Stimulated activated CD4-positive, alpha-beta T cell treated with anti-CD3 and anti-CD28 coated beads, Interleukin-1b, Interleukin-23, amount 100 ng/mL, for 1 hour (primary cell): ENCODE measurements at places on chromosomes 3 and 15.

DNA sequence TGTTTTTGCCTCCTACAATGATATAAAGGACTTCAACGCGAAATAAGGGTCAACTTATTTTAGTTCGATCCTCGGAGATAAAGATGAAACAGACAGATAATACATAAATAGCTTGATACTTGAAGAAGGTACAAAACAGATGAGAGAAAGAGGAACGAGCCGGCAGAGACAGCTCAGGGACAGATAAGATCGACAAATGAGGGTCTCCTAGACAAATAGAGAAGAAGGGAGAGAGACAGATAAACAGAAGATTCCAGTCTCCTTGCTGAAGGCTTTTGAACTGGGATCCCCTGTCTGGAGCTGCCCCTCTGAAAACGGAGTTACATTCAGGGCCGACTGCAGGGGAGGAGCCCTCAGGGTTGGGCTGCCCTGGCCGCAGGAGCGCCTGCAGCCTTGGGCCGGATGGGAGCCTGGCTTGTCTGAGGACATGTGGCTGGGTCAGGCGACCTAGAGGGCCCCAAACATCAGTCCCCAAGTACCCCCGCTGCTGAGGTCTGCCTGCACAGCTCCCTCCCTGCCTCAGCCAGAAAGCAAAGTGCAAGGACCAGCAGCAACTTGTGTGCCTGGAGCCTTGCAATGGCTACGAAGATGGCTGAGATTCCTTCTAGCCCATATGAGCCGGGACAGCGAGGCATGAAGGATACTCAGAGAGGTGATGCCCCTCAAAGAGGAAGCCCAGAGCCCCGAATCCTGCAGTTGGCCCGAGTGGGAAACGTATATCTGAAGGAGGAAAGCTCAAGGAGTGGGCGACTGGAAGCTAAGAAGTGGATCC, 926 bp upstream of the SKOR1 start:
- DNase-seq = no peak

DNA sequence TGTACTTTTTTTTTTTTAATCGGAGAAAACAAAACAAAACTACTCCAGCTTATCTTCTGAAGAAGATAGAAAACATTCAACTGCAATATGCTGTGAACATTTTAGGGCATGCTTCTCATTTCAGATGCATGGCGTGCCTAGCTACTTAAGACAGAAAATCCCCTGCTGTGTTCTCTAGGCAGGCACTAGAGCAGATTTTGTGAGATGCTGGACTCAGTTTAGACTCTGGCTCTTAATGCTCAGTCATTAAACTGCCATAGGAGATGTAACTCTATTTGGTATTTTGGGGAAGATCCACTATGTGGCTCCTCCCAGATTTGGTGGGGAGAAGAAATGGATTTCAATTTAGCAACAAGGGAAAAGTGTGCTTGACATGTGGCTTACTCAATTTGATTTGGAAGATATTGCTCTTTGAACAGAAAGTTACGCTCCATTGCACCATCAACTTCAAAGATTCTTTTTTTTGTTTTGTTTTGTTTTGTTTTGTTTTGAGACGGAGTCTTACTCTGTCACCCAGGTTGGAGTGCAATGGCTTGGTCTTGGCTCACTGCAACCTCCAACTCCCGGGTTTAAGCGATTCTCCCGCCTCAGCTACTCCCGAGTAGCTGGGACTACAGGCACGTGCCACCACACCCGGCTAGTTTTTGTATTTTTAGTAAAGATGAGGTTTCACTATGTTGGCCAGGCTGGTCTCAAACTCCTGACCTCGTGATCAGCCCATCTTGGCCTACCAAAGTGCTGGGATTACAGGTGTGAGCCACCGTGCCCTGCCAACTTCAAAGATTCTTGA, 62.0 kb upstream of the LEKR1 start:
- no peak for DNase-seq

GRCh38 chr3:1728510-1728909, 370.2 kb upstream of the CNTN4 start:
- DNase-seq = no peak

GRCh38 chr3:66907136-66907535, 91.0 kb upstream of the KBTBD8 start:
- DNase-seq = no peak

DNA sequence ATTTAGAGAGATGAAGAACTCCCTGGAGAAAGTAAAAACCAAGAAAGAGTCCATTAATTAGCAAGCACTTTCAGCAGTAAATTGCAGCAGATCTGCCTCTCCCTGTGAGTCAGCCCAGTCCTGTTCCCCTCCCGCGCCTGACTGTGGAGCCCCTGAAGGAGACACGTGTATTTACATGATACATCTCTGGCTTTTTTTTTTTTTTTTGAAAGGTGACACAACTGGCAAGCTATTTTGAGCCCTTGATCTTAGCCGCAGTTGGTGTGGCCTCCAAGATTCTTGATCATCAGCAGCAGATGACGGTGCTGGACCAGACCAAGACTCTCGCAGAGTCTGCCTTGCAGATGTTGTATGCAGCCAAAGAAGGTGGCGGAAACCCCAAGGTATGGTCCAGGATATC, 271.8 kb upstream of the TPM1 start:
- DNase-seq = no peak

- DNase-seq = no peak
Measured at GRCh38 chr15:60835974-60836373, 357.0 kb upstream of the ICE2 start.

DNA sequence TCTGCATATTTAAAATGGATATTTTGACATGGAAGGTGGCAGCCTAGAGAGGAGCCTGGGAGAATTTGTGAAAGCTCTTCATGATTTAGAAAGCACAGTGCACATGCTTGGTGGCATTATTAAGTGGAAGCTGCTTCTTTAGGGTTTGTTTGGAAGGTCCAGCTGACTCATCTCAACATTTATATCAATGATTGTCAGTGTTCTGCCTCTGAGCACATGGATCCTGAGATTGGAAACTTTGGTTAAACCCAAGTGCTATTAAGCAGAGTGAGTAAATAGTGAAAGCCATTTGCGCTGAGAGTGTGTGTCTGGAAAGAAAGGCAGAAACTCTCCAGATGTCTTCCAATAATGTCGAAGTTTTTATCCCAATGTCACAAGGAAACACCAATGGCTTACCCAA, 7.4 kb downstream of the NOX5 start:
- no peak for DNase-seq

- no peak for DNase-seq
Measured at GRCh38 chr3:177345049-177345972, 148.0 kb upstream of the TBL1XR1 start.

DNA sequence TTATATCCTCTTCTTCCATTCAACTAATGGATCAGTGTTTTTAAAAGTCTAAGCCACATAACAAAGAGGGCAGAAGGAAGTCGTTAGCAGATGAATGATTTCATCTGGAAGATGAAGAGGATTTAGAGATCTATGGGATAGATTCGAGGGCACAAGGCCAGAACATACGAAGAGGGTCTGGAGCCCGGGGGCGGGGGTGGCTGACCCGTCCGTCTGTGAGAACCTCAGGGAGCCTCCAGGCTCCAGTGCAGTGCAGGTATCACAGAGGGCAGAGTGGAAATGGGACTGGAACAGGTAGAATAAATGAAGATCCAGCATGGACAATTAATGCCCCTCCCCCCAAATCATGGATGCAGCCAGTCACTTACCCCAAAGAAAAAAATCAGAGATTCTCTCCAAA, 1.5 kb upstream of the GOLGA8B start:
- DNase-seq = no peak

DNA sequence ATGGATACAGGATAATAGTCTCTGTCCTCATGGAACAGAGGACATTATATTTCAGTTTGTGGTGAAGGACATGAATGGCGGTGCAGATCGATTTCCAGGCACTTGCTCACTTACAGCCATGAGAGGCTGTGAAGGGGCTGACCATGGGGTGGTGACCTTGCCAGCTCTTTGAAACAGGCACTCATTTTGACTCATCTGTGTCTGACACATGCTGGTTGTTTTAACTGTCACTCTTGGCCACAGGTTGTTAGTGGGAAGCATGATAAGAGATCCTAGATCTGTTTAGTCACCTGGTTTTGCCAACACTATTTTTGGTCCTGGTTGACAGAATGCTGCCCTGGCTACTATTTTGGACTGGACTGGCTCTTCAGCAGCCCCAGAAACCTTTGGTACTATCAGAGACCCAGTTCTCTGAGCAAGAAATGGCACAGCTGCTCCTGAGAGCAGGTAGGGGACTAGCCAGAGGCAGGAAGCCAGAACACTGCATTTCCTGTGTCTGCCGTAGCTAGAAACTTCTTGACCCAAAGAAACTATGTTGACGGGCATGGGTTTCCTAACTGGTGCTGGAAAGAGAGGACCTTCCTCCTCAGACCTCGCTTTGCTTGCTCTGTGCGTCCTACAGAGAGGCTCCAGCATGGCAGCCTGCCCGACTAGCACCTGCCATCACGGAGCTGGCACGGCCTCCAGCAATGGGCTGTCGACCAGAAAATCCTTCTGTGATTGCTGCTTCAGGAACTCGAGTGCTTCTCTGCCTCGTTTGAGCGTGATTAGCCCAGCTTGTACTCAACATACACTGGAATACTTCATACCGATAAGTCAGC, 6.3 kb downstream of the PXYLP1 start:
- DNase-seq = no peak

- DNase-seq = no peak
Measured at GRCh38 chr15:29571792-29572431, 250.4 kb downstream of the TJP1 start.

DNA sequence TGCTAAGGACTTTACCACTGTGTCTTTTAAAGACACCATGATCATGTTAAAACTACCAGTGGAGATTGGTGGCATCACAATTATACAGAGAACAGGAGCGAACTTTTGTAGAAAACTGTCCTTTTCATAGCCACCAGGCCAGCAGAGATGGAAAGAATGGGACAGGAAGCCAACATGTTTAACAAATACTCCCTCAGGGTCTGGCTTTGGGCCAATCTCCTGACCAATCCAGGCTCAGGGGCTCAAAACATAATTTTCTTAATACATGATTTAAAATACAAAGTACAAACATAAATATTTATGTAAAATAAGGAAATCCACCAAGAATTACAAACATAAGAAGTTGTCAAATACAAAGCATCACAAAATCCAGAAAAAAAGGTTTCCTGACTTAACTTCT, 266.0 kb downstream of the VPS13C start:
- DNase-seq = no peak

GRCh38 chr3:115808244-115808643, 184.9 kb downstream of the GAP43 start:
- no peak for DNase-seq

DNA sequence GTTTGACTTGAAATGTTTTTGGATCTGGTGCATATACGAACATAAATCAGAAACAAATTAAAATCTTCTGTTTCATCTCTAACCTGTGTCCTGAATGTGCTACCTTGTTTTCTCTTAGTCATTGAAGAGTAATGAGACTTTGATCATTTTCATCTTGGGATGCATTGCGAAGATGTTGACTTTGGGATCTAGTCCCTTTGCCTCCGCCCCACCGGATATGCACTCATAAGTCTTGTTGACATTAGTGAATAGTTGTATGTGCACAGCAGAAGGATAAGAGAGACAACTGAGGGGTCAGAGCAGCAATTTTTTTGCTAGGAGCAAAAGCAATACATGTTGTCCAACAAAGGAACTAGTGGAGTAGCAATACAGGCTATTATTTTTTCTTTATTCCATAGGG, 35.9 kb upstream of the SPRED1 start:
- no peak for DNase-seq

- DNase-seq = no peak
Measured at GRCh38 chr3:155032918-155033317, 47.2 kb upstream of the MME start.

DNA sequence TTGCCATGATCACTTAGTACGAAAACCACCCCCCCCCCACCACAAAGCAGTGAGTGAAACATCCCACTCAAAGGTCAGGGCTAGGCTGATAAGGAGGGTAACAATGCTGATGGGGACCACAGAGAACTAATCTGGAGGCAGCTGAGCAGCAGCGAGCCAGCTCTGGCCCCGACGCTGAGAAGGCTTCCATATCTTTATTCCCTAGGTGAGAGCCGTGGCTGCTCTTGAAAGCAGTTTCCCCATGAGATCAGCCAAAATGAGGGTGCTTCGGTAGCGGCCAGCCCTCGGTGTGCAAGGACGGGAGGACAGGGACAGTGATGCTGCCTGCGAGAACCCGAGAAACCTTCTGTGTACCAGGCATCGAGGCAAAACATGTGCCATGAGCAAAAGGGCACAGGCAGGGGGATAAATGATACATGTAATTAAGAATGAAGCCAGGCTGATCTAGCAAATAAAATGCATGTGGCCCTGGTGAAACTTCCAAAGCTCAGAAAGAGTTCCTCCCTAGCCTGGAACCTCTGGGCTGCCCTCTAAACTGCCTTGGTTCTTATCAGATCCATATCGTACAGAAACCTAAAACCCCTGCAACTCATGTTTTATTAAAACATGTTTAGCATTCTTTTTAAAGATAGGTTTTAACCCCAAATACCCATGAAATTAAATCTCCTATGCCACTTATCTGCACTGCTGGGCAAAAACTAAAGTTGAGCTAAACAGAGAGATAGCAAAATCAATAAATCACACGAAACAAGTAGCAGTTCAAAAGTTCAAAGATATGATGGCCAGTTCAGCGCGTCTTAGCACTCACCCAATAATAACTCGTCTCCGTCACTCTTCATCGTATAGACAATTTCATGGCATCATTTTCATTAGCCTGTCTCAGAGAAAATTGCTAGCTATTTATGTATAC, 337.3 kb downstream of the FOXP1 start:
- DNase-seq = no peak

GRCh38 chr3:138941259-138941885, 5.6 kb downstream of the FOXL2 start:
- no peak for DNase-seq

GRCh38 chr15:98592136-98592535, 56.2 kb upstream of the IGF1R start:
- no peak for DNase-seq

GRCh38 chr3:138985932-138986331, 20.1 kb downstream of the PRR23A start:
- DNase-seq = no peak

DNA sequence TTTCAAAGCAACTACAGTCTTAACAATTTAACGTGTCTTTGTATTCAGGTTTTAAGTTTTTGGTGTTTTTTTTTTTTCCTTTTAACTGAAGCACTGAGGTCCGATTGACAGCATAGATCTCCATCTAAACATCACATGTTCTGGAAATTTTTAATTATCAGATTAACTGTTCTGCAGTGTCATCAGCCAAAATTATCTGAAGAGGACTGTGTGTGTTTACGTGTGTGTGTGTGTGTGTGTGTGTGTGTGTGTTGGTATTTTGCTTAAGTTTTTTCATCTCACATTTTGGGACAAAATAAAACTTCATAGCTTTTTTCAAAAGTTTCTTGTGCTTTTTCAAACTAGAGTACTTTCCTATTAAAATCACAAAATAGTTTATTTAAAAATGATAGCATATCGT, 1.8 kb downstream of the PIK3CA start:
- no peak for DNase-seq
